AG09319 (cell line): ENCODE measurements at places on chromosomes 3 and 15.

DNA sequence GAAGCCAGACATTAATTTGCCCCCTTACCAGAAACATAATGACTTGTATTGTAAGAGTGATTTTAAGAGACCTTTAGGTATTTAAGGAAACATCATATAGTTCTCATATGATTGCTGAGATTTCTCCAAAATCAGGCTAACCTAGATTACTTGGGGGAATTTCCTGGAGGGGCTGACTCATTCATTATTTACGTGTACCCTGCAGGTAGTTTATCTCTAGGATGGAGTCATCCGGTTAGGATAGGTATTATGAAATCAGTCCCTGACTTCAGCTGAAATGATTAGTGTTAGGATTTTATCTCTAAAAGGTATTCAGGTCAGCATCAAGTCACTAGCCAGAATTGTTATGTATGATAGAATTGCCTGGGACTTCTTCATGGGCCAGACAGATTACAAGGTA lies 97.5 kb downstream of the TCF12 start:
- DNase-seq, result no peak

GRCh38 chr3:125961289-125961589 lies 7.7 kb upstream of the ROPN1B start:
- no peak for DNase-seq

DNA sequence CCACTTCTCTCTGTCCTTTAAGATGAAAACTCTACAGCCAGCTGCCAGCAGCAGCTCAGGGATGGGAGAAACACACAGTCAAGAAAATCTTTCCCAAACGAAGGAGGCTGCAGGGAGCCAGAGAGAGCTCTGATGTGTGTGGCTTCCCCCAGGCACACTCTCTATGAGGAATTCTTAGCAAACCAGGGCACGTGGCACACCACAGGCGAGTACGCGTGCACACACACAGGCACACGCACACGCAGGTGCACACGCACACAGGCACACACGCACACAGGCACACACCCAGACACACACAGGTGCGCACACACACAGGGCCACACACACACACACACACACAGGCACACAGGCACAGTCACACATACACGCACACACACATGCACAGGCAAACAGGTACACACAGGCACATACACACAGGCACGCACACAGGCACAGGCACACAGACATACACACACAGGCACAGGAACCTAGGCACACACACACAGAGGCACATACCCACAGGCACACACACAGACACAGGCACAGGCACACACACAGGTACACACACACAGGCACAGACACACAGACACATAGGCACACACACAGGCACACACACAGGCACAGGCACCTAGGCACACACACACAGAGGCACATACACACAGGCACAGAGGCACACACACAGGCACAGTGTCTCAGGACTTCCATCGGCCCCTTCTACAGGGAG lies 91.5 kb upstream of the ATP2B2 start:
- DNase-seq, result no peak

GRCh38 chr3:176934698-176935097 lies 262.6 kb downstream of the TBL1XR1 start:
- DNase-seq, result no peak

- no peak for DNase-seq
Observed at GRCh38 chr15:41424809-41425208, 7.9 kb downstream of the RTF1 start.

GRCh38 chr3:152395764-152396163 lies 127.0 kb downstream of the MBNL1 start:
- DNase-seq, result no peak

DNA sequence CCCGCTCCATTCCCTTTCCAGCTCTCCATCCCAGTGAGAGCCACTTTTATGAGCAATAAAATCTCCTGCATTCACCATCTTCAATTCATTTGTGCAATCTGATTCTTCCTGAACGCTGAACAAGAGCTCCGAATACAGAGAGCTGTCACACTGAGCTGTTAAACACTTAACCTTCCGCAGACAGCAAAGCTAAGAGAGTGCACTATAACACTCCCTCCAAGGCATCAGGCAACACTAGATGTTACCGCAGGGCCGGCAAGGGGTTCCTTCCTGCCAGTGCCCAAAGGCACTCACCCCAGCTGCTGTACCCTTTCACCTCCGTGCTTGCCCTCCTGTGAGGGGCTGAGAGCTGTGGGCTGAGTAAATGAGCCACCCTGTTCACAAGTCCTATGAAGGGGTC lies 85.6 kb downstream of the BCHE start:
- no peak for DNase-seq

- DNase-seq, result no peak
Observed at GRCh38 chr3:178421069-178421468, 115.2 kb upstream of the KCNMB2 start.

DNA sequence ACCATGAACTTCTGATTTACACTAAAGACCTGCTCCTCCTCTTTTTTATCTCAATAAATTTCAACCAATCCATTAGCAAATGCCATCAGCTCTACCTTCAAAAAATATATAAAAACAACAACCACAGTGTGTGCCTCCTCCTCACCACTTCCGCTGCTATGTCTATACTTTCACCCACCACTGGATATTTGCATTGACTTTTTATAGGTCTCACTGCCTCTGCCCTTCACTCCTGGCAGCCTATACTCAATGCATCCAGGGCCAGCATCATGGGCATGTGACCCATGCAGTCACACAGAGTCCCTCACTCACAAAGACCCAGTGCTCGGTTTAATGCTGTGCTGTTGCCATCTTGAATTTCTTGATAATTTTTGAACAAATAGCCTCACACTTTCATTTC lies 53.5 kb upstream of the CCDC54 start:
- DNase-seq, result no peak

DNA sequence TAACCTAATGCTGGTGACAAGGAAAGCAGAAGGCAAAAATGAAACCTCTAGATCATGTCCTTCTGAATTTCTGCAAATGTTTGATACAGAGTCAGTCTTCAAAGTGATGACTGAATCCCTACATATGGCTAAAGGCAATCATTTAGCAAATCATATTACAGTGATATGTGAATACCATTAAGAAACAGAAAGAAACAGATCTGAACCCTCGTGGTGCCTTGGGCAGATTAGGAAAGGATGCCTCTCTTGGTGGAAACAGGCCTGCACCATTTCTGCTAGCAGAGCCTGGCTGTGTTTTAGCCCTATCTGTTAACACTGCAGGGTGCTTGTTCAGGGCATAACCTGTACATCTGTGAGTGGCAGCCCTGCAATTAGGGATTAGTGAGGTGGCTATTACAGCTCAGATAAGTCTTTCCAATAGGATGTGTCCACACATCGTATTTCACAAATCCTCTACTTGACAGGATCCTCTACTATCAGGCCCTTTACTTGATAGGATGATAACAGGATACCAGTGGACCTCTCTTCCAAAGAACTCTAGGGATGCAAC lies 12.1 kb downstream of the SEC22C start:
- DNase-seq, result no peak

GRCh38 chr3:77456906-77457305 lies 417.0 kb downstream of the ROBO2 start:
- no peak for DNase-seq

GRCh38 chr15:70098153-70098460 lies 390 bp upstream of the TLE3 start:
- DNase-seq, result no peak

GRCh38 chr3:124832782-124833709 lies 54.1 kb downstream of the ITGB5 start:
- peak; percentile 63 for DNase-seq
